ENCODE measurements at places on chromosomes 5 and 9. TPM values are rescaled to one million over a fixed set of nuclear protein-coding genes. Genes with fewer than 3 reads are reported as not detected.

GRCh38 chr9:1083325-1083913 lies 33.3 kb downstream of the DMRT2 start:
- no peak for DNase-seq
- H3K27me3 ChIP-seq = no peaks in the 10 kb centered on the region
- H3K27ac ChIP-seq = no peak overlapping the region

The FBXL7 gene
- total RNA-seq = 10.3 TPM

DNA sequence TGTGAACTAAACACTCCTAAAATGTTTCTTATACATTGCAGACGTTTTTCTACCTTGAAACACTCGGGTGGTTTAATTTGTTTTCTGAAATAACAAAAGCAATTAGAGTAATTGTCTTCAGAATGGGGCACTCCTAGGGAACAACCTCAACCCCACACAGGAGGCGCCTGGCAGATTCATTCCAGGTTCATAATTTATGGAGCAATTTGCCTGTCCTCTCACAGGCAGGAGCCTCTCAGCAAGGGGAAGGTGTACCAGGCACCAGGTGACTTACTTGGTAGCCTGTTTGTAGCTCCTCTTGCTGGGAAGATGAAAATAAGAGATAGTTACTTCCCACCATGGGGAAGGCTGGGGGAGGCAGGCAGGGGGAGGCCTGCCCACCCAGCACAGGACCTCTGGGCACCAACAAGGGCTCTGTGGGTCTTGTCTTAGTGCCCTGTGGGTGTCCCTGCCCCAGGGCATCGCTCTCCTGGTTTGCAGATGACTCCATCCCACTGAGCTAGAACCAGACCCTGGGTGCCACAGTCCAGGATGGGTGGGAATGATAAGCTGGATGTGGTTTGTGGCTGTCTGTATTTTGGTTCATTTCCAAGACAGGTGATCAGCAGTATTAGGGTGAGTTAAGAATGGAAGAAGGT lies 144.4 kb downstream of the FSTL4 start:
- H3K36me3 ChIP-seq = no peaks in the 10 kb centered on the region
- DNase-seq = no peak
- no peak overlapping the region for H3K27ac ChIP-seq
- no peaks in the 10 kb centered on the region for H3K4me1 ChIP-seq
- H3K27me3 ChIP-seq = no peaks in the 10 kb centered on the region

- H3K4me3 ChIP-seq = no peak overlapping the region
- no peak for DNase-seq
- H3K4me1 ChIP-seq = no peaks in the 10 kb centered on the region
Measured at GRCh38 chr5:100708645-100709171, 173.5 kb downstream of the FAM174A start.

The LRRC8A gene
- total RNA-seq = 28.8 TPM

DNA sequence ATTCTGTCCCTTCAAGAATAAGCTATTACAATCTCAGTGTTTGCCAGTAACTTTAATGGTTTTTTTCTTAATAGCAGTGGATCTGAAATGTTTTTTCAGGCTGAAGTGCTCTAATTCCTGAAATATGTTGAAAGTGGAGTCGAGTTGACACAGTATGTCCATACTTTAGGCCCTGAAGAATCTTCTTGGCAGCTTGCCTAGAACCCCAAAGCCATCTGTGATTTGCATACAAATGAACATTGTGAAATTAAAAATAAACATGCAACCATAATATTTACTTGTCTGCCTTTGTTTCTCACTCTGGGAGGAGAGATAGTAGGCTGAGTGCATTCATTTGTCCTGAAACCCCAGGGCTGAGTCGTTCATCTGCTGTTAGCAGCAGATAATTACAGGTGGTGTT lies 152.7 kb downstream of the ADCY2 start:
- no peak overlapping the region for H3K4me3 ChIP-seq
- H3K27ac ChIP-seq = no peak overlapping the region
- no peak for DNase-seq
- H3K36me3 ChIP-seq = no peaks in the 10 kb centered on the region
- H3K27me3 ChIP-seq = no peaks in the 10 kb centered on the region

Data from hepatocyte (in vitro differentiated cells).